ENCODE measurements at places on chromosomes 13 and 19.

DNA sequence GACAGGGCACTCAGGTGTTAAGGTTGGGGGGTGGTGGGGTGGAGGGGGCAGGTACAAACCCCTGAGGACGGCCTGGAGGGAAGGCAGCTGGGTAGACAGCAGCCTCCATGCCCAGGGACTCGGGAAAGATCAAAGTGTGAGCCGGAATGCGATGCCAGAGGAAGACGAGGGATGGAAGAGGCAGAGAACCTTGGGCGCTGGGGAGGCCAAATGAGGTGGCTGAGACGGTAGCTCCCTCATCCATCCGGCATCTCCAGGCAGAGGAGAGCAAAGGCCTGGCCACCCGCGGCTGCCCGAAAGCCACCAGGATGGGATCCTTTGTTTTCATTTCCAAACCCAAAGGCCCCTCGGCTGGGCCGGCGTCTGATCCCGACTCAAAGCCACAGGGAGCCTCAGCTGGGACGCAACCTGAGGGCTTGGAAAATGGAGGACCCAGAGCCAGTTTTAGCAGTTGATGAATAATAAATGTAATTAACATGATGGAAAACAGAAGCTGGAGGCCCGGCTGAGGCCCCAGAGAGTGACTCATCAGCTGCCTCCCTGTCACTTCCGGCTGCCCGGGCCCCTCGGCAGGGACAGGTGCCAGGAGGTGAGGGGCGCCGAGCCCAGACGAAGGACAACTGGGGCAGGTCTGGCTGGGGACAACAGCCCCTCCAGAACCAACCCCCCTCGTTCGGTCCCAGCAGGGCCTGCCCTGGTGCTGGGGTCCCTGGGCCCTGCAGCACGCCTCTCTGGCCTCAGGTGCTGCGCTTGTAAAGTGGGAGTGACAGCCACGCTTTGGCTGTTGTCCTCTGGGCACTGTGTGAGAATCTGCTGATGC lies 61.6 kb downstream of the CEBPG start:
- DNase-seq: no peak

- no peak for DNase-seq
Measured at GRCh38 chr13:62171697-62172096, 756.0 kb upstream of the PCDH20 start.

DNA sequence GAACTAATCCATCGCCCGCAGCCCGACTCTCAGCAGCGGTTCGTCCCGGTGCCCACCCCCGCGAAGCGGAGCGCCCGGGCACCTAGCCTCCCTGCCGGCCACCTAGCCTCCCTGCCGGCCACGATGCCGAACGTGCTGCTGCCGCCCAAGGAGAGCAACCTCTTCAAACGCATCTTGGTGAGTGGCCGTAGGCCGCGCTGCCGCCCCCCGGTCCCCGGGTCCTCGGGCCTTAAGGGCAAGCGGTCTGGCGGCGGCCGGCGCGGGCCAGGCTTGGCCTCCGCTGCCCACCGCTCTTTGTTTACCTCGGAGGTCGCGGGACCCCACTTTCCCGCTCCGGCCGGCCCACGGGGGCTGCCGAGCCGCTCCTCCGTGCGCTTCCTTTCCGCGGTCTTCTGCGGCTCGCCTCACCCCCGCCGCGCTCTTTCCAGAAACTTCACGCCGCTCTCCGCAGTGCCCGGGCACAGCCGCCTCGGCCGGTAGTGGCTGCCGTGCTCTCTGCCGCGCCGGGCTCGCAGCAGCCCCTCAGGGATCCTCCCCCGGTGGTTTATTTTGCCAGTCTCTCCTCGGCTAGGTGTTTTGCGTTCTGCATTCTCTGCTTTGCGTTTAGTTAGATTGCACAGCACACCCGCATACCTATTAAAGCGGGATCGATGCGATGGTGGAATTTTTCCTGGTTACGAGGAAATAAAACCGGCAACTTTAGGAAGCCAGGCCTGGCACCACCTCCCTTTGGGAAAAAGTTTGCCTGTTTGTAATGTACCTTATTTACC lies 524 bp downstream of the NAA16 start:
- peak; percentile 32 for DNase-seq

- no peak for DNase-seq
Measured at GRCh38 chr19:55379174-55379573, 2.5 kb downstream of the TMEM190 start.
